ENCODE measurements at places on chromosomes 11 and 22.

GRCh38 chr11:18392434-18393321 lies 1.7 kb upstream of the LDHA start:
- DNase-seq = no peak

DNA sequence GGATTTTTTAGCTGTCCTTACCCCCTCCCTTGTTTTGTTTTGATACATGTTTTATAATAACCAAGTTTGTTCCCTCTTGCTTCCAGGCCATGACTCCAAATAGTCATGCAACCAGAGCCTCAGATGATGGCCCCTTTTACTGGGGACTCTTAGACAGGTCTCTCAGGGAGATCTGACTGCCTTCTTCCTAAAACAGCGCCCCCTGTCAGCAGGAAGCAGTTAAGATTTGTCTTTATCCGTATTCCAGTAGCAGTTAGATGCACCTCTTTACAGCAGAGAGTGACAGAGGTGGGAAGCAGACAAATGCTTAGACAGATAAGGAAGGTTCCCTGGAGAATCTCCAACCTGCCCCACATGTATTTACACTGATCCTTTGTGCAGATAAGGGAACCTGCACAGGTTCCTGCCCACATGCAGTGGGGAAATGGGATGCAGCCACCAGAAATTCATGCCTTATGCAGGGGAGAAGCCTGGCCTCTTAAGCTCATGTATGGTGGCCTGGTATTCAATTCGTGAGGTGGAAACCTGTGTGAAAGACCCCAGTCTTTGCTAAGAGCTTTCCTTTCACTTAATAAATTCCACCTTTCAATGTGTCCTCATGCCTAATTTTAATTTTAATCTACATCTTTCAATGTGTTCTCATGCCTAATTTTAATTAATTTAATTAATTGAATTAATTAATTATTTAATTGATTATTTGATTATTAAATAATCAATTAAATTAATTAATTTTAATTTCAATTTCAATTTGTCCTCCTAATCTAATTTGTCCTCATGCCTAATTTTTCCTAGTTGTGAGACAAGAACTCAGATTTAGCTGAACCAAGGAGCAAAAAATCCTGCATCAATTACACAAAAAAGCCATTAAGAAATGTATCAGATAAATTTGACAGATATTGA lies 11.5 kb upstream of the GLYAT start:
- DNase-seq = no peak

- DNase-seq = no peak
These were observed 62.4 kb upstream of the NNMT start for GRCh38 chr11:114233755-114234154.

DNA sequence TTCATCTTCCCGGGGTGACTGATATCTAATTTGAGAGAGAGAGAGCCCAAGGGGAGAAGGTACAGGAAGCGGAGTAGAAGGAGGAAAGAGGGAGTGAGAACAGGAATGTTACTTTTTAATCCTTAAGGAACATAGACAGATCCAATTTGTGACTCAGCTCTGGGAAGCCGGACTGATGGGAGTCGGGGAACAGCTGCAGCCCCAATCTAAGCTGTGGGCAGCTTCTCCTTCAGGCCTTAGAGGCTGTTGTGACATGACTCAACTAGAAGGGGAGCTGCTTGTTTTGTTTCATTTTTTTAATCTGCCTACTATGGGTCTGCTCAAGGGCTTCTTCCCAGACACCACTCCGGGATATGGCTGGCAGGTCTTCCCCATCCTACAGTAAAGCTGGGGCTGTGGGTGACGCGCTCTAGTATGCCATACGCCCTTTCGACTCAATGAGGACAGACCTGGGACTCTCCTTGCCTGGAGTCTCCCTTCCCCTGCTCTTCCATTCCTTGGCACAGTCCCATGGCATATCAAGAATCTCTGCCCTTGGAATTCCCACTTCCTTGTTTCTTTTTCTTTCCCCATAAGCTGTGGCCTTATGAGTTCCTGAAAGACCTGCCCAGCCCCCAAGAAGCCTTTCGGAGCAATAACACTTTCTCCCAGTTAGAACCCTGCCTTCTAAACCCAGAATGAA lies 103.3 kb upstream of the AKIP1 start:
- DNase-seq = peak; percentile 54

DNA sequence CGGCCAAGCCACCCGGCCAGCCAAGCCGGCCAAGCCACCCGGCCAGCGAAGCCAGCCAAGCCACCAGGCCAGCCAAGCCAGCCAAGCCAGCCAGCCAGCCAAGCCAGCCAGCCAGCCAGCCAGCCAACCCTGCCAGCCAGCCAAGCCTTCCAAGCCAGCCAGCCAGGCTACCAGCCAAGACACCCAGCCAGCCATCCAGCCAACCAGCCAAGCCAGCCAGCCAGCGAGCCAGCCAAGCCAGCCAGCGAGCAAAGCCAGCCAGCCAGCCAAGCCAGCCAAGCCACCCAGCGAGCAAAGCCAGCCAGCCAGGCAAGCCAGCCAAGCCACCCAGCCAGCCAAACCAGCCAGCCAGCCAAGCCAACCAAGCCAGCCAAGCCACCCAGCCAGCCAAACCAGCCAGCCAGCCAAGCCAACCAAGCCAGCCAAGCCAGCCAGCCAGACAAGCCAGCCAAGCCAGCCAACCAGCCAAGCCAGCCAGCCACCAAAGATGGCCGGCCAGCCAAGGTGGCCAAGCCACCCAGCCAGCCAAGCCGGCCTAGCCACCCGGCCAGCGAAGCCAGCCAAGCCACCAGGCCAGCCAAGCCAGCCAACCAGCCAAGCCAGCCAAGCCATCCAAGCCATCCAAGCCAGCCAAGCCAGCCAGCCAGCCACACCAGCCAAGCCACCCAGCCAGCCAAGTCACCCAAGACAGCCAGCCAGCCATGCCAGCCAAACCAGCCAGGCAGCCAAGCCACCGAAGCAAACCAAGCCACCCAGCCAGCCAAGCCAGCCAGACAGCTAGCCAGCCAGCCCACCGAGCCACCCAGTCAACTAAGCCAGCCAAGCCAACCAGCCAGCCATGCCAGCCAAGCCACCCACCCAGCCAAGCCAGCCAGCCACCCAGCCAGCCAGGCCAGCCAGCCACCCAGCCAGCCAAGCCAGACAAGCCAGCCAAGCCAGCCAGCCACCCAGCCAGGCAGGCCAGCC lies 28.8 kb downstream of the CCT8L2 start:
- DNase-seq = no peak

- peak; percentile 42 for DNase-seq
These were observed 8.4 kb upstream of the SLC22A8 start for GRCh38 chr11:63023841-63024648.

- no peak for DNase-seq
These were observed 91.7 kb upstream of the E2F8 start for GRCh38 chr11:19332476-19332875.

GRCh38 chr11:110977661-110978060 lies 265.4 kb upstream of the ARHGAP20 start:
- no peak for DNase-seq

DNA sequence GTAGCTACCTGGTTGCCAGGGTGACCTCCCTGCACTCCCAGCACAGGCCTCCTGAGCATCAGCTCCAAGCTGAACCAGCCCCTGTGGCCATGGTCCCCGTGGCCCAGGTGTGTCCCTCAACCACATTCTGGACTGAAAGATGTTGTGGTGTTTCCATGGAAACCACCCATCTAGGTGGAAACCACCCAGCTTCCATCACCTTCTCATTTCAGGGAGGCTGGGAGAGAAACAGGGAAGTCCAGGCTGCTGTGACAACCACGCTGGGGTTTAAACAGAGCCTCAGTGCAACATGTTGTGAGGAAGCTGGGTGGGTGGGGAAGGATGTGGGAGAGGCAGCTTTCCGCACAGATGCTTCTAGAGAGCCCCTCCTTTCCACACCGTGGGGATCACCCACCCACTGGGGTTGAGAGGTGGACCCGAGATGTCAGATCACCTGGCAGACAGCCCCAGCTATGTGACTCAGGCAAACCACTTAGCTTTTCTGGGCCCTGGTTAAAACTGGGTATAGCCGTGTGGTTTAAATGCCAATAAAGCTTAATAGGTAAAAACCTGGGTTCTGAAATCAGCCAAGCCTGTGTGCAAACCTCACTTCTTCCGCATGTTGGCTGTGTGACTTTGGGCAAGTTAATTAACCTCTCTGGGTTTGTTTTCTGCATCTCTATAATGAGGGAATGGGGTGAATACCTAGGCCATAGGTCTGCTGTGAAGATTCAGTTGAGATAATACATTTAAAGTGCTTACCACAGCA lies 46.4 kb downstream of the CD82 start:
- DNase-seq = no peak

DNA sequence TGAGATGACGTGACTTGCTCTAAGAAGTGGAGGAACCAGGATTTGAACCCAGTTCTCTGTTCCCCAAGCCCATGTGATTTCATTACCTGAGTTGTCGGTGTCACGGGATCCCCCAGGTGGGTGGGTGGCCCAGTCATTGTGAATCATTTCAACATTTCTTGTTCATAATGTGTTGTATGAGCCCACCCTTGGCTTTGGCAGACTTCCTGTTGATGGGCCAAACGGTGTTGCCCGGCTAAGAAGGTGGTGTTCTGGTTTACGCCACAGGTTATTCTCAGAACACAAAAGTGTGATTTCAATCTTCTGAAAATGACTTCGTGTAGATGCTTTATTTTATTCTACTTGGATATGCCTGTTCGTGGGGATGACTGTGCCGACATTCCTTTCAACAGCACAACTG lies 21.6 kb upstream of the ST14 start:
- DNase-seq = no peak

DNA sequence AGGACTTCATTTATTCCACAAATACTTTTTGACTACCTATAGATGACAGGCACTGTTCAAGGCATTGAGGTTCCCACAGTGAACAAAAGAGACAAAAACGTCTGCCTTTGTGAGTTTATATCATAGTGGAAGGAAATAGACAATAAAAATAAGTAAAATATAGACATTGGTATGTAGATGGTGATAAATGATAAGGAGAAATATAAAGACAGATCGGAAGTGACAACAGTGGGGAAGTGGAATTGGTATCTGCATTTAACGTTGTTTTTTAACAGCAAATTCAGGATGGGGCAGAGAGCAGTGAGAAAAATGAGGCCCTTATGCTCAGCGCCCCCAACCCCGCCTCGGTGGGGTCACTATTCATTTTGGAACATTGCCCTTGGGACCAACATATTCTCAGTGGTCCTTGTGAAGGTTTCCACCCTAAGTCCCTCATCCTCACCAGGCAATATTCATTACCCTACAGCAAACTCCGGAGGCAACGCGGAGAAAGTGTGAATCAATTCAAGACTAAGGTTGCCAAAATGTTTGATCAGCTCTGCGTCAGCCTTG lies 627 bp upstream of the PEX26 start:
- DNase-seq = no peak

- DNase-seq = no peak
These were observed 42.0 kb downstream of the MCHR1 start for GRCh38 chr22:40721266-40721665.

GRCh38 chr22:33247758-33248157 lies 189.6 kb upstream of the SYN3 start:
- peak; percentile 14 for DNase-seq

DNA sequence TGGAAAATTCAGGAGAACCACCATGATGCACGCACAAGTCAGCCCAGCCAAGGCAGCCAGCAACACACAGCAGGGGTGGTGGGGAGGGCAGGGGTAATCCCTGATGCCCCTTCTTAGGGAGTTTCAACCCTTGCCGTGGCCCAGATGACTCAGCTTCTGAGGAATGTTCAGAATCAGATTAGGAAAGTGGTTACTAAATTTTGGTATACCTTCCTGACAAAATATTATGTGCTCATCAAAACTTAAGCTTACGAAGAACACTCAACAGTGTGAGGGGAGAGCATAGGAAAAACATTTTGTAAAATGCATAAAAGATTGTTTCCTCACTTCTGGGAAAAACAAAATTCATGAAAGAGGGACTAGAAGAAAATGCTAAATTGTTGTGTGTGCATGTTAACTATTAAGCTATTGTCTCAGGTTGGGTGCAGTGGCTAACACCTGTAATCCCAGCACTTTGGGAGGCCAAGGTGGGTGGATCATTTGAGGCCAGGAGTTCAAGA lies 32.1 kb downstream of the SERPIND1 start:
- no peak for DNase-seq

DNA sequence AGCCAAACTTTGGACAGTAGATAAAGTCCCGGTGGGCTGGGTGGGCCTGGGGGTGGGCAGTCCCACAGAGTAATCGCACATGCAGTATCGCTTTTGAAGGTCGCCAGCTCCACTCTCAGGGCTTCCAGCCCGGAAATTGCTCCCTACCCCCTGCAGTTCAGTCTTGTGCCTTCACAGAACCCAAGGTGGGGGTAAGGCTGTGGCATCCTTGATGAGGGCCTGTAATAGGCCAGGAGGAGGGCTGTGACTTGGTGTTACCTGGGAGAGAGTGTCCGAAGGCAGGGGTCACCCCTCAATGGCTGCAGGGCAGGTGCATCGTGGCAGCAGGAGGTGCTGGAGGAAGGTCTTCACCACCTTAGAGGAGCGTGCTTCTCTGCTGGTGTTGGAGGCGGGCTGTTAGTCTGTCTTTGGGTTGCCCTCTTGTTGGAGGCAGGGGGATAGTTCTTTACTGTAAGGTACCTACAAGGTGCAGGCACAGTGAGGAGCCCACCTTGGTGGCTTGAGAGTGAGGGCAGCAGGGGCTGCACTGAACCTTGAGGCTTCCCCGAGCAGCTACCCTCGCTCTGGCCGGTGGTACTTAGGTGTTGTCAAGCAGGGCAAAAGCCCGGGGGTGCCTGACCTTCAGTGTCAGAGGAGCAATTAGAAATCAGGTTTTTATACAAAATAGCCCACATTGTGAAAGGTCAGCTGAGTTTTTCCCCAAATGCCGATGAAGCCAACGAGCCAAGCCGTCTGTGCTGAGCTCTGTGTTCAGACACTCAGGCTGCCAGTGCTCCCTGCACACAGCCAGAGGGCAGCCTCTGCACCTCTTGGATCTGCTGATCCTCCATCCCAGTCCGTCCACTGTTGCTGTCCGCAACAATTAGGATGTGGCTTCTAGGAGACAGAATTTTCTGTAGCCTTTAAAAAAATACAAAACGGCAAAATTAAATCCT lies 21.9 kb downstream of the SAMM50 start:
- no peak for DNase-seq

DNA sequence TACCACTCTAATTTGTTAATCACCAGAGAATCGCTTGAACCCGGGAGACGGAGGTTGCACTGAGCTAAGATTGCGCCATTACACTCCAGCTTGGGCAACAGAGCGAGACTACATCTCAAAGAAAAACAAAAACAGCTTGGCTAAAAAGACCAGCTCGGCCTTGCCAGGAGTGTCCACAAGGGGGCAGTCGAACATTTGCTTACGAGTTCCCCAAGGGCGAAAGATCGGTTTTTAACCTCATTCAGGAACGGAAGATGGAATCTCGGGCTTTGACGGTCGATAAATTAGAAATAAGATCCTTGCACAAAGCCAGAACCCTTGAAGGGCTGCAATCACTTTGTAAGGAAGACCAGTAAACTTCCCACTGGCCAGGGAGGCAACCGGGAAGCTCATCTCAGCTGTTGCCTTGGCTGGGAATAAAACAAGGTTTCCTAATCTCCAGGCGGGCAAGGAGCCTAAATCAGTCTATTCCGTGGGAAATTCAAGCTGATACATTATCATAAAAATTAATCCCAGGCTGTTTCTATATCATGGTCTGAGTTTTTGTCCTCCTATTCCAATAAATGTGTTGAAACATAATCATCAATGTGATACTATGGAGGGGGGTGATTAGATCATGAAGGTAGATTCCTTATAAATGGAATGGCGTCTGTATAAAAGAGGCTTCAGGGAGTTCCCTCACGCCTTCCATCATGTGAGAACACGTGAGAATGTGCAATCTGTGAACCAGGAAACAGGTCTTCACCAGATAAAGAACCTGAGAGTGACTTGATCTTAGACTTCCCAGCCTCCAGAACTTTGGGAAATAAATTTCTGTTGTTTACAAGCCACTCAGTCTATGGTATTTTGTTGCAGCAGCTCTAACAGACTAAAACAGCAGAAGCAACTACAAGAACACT lies 14.9 kb upstream of the SLC29A2 start:
- peak; percentile 54 for DNase-seq

- DNase-seq = no peak
These were observed 2.4 kb downstream of the RASSF10 start for GRCh38 chr11:13011466-13012055.

All from amniotic stem cell (primary cell).